NCI-H1092 treated with DMSO at 0.1 percent for 48 hours (cell line): ENCODE measurements at places on chromosomes 16 and 17.

DNA sequence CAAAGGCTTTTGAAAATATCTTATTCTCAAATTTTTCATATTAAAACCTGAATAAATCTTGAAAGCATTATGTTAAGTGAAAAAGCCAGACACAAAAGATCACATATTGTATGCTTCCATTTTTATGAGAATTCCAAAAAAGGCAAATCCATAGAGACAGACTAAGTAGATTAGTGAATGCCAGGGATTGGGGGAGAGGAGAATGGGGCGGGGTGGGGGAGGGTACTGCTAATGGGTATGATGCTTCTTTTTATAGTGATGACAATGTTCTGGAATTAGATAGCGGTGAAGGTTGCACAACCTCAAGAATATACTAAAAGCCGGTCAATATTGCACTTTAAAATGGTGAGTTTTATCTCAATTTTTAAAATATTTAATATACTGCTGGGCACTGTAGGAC lies 44.0 kb downstream of the XPO6 start:
- DNase-seq: no peak

GRCh38 chr16:83968891-83969649 lies 1.0 kb downstream of the NECAB2 start:
- DNase-seq: no peak

DNA sequence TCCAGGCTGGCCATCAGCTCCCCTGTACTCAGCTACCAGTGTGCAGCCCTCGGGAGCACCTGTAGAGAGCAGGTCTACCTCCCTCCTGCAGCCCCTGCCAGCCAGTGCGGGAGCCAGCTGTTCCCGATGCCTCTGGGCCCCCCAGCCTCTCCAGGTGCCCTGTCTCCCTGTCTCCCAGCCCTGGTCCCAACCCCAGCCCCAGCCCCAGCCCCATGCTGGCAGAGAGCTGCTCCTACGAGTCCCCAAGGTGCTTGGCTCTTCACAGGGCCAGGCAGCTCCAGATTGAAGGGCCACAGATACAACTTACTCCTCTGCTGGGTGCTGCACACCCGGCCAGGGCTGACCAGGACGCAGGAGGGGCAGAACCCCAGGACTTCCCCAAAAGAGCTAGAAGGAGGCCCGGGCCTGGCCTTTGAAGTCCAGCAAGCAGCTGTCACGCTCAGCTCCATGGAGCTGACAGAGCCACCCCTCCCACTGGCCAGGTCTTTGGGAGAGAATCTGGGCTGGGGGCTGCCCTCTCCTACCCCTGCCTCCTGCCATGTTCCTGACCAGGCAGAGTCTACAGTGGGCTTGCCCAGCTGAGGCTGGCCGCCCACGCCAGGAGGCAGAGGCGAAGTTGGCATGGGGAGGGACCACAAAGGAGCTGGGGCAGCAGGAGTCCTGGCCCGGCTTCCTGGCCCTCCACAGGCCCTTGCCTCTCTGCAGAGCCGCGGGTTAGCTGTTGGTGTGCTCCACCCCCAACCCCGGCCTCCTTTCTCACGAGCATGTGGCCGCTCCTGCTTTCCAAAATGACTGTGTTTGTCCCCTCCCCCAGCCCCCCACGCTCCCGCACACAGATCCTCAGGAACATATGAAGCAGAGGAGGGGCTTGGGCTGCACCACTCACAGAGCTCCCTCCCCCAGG lies 9.5 kb upstream of the ADAM11 start:
- no peak for DNase-seq

GRCh38 chr17:17172990-17173389 lies 33.1 kb downstream of the PLD6 start:
- no peak for DNase-seq
